ENCODE measurements at places on chromosomes 7 and 10.

- no peak for DNase-seq
These were observed 28.5 kb downstream of the PIP4K2A start for GRCh38 chr10:22685926-22686325.

DNA sequence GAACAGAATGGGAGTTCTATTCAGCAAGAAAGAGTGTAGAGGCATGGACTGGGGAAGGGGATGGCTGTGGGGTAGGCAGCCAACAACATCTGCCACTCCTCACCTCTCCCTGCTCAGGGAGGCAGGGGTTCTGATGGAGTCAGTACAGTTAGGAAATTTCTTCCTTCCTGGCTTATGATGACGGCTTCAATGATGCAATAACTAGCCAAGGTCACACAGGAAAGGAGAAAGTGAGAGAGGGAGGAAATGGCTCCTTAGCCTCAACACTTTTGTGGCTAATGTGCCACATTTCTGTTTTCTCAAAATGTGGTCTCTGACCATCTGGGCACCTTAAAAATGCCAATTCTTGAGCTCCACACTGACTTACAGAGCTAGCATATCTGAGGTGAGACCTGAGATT, 79.3 kb upstream of the PDZD8 start:
- DNase-seq = no peak

DNA sequence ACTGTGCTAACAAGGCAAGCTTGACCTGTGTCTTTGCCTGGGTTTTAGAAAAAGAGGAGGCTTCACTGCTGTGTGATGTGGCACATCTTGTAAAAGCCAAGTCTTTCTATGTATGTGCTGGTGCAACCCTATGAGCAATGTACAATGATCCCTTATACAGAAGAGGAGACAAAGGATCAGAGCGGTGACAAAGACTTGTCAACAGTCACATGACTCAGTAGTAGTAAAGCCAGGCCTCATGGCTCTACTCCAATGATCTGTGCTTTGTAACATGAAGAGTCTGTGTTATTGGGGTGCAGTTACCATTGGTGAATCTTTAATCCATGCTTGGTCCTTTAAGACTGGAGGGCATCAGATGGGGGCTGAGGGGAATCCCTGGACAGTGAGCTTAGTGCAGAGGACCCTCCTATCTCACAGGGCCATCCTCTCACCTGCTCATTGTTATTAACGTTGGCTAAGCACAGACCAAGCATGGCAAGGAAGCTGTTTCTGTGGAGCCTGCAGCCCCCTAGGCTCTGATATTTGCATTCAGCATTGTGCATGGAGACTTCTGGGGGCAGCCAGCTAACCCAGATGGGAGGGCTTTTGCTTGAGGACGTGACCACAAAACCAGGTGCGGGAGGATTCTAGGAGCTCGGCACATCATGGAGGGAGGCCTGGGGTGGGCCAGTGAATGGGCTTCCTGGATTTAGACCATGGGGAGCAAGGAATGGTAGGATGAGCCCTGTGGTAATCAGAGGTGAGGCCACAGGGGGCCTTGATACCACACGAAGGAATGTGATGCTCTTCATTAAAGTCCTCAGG, 308.8 kb upstream of the ZNF32 start:
- no peak for DNase-seq

- peak; percentile 65 for DNase-seq
These were observed 15.5 kb upstream of the SLC18A3 start for GRCh38 chr10:49594594-49594993.

GRCh38 chr7:112213735-112214134, 7.2 kb downstream of the ZNF277 start:
- no peak for DNase-seq

DNA sequence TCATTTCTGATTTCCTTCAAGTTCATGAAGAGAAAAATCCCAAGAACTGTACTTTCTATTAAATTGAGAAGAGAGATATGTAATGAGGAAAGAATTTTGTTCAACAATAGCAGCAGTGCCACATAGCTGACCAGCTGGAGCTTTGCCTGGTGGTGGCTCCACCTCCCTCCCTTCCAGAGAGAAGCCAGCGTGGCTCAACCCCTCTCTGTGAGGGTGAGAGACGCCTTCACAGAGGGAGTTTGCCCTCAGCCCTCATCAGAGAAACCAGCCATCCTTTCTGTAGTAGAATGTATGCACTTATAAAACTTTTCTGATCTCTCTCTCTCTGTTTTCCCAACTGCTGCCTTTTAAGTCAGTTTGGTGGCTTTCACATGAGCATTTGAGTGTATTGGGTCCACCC, 20.5 kb upstream of the COL1A2 start:
- no peak for DNase-seq

- DNase-seq = no peak
These were observed 98.7 kb downstream of the PRTFDC1 start for GRCh38 chr10:24853661-24854060.

DNA sequence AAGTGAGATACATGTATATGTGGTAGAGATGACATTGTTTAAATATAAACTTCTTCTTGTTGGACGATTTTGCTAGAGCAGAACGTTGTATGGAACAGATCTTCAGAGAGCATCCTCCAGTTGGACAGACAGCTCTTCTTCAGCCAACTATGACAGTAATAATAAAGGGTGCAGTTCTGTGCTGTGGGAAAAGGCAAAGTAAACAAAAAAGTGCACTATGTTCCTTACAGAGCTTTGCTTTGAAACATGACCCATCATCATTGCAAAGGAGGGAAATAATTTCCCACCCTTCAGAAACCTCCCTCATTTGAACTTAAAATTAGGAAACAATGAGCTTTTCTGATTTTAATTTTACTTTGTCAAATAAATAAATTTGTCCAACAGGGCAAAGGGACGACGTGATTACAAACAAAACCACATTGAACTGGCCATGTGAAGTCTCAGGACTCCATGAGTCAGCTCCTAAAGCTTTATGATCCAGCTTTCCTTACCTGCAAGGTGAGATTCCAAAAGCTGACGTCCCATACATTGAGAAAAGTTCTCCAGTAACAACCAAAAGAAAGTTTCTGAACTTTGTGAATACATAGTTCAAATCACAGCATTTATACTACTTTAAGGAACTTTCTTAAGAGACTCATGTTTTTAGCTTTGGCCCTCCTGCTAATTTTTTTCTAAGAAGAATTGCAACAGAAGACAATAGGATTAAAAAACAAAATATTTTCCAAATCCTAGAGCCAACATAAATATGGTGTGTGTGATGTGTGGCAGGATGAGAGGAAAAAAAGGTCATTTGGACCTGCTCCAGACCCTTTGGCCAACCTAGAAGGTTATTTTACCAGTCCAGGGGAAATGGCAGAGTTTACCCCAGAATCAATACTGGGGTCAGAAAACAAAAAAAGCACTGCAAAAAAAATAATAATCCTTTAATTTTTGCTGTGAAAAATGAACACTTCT, 565.4 kb upstream of the NRP1 start:
- DNase-seq = no peak

DNA sequence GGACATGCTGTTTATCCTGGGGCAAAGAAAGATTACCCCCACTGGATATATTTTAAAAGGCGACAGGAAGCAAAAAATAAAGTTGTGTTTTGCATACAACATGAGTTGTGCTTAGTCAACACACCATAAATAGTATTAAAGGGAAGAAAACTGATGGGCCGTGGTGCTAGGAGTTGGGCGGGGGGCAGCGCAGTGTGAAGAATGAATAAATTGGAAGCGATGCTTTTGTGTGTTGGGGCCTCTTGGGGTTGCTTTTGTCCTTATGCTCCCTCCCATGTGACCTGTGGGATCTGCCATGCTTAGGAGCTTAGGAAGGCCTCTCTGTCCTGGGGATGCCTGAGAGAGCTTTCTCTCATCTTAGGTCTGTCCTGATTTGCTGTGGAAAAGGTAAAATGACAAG, 35.0 kb upstream of the AGR3 start:
- DNase-seq = no peak

- DNase-seq = no peak
These were observed 268.2 kb downstream of the PTEN start for GRCh38 chr10:88131511-88132139.

DNA sequence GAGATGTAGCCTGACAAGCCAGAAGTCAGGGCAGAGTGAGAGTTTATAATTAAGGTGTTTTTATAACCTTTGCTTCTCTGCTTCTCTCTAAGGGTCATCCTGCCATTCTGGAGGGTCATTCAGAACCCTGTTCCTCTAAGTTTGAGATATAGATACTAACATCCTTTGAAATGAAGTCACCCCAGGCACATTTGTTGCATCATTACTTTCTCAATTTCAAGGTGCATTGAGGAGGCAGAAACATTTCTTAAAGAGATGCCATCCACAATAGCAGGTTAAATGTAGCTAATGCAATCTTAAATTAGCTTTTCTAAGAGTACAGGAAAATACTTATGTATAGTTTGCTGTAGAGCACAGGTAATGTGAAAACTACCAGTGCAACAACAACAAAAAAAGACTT, 106.4 kb downstream of the LRRC4 start:
- DNase-seq = no peak

GRCh38 chr7:110940756-110941155, 150.2 kb upstream of the LRRN3 start:
- no peak for DNase-seq

DNA sequence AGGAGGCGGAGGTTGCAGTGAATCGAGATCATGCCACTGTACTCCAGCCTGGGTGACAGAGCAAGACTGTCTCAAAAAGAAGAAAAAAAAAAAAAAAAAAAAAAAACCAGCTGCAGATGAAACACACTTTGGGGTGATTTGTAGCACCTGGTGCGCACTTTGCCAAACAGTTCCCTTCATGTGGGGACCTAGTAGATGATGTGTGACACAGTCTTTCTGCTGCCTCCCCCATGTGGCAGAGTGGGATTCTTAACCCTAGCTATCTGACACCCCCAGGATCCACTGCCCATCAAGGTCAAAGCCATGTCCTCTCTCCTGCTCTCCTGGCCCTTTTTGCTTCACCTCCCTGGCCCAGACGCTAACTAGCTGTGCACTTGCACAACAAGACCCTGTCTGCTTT, 52.1 kb upstream of the PDZD8 start:
- no peak for DNase-seq

DNA sequence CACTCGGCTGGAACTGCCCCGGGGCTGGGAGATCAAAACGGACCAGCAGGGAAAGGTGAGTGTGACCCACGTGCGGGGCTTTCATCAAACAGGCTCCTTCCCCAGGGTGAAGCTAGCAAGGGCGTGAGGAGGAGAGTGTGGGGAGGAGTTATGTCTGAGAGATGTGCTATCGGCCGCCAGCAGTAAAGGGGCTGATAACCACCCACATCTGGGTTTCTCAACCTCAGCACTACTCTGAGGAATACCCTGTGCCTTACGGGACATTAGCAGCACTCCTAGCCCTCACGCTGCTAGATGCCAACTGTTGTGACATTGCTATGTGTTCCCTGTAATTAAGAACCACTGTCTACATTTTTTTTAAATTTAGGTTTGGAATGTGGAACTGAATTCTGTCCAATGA, 113.9 kb upstream of the STK17A start:
- no peak for DNase-seq
